ENCODE measurements at places on chromosomes 3 and 15.

DNA sequence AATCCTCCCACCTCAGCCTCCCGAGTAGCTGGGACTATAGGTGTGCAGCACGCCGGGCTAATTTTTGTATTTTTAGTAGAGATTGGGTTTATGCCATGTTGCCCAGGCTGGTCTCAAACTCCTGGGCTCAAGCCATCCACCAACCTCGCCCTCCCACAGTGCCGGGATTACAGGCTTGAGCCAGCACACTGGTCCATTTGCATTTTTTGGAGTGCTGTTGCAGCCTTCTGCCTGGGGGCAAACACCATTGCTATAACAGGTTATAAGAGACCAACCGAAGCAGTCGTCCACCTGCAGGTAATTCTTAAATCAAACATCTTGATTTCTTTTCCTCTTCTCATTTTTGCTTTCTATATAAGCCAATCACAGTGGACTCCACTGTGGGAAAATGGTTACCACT lies 27.7 kb downstream of the ACKR4 start:
- DNase-seq: no peak

GRCh38 chr15:56307180-56307579 lies 58.0 kb upstream of the TEX9 start:
- DNase-seq: no peak

GRCh38 chr15:61426466-61426865 lies 197.4 kb upstream of the RORA start:
- no peak for DNase-seq

DNA sequence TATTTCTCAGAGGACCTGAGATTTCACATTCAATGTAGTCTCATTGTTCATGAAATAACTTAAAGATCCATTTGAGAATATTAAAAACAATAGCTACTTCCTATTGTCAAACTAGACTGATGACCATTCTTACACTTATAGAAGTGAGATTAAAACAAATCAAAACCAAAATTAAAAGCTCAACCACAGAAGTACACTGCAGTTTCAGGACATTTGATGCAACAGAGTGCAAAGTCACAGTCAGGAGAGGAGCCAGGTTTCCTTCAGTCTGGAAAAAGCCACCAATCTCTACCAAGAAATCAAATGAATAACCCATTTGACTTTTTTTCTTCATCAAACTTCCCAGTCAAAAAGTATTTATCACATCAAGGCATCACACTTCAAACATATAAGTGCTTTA lies 5.5 kb downstream of the CCPG1 start:
- DNase-seq: no peak

GRCh38 chr3:45655906-45656305 lies 33.3 kb upstream of the SACM1L start:
- no peak for DNase-seq

GRCh38 chr15:26178640-26179220 lies 315.6 kb upstream of the ATP10A start:
- DNase-seq: no peak

- DNase-seq: no peak
Measured at GRCh38 chr3:79052054-79052681, 715.6 kb downstream of the ROBO1 start.

- peak; percentile 59 for DNase-seq
Measured at GRCh38 chr15:69092159-69092558, 68.3 kb upstream of the GLCE start.

DNA sequence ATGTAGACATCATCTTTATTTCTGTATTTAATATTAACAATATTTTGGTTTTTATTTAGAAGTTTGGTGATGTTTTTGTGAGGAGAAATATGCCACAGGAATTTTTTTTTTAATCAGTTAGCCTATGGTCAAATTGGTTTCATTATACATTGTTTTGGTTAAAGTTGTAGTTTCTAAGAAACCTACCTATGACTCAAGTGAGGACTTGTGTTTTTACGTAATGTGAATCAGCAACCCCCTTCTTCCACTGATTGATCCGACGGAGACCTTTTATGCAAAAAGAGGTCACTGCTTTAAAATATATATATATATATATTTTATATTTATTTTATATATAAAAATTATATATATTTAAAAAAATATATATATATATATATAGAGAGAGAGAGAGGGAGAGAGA lies 698.1 kb downstream of the FHIT start:
- no peak for DNase-seq

GRCh38 chr15:49418811-49419210 lies 4.2 kb upstream of the FGF7 start:
- no peak for DNase-seq

GRCh38 chr15:77346245-77347036 lies 73.5 kb downstream of the PEAK1 start:
- no peak for DNase-seq

GRCh38 chr3:133443649-133444422 lies 44.0 kb downstream of the BFSP2 start:
- no peak for DNase-seq

DNA sequence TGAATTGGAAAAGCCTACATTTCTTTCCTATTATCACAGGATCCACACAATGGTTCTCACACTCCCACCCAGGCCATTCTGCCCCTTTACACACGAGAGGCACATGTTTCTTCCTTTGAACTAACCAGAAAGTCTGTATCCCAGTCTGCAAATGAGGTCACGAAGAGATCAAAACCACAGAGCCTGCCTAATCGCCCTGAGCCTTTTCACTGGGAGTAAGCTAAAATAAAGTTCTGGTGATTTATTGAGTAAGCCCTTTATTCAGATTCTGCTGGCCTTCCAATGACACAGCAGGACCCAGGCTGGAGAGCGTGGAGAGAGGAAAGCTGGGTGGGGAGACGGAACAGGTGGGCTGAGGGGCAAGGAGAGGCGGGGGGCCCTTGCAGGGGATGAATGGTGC lies 78.7 kb downstream of the ATP1B3 start:
- DNase-seq: no peak

GRCh38 chr15:51121118-51121517 lies 26.4 kb upstream of the TNFAIP8L3 start:
- peak; percentile 88 for DNase-seq

DNA sequence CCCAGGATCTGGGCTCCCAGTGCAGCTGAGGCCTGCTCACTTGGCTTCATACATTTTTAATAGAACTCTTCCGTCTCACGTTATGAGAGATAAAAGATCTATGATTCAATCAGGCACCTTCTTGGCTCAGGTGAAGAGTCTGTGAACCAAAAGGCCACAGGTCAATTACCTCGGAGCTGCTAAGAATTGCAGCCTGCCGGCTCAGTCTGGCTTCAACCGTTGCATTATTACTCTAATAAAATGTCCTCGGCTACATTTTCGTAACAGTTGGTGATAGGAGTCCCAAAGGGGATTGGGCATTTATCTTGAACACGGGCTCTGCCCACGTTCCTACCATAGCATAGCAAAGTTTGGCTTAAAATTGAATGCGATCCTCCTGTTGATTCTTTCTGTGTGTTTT lies 176.3 kb downstream of the SLCO3A1 start:
- DNase-seq: no peak

DNA sequence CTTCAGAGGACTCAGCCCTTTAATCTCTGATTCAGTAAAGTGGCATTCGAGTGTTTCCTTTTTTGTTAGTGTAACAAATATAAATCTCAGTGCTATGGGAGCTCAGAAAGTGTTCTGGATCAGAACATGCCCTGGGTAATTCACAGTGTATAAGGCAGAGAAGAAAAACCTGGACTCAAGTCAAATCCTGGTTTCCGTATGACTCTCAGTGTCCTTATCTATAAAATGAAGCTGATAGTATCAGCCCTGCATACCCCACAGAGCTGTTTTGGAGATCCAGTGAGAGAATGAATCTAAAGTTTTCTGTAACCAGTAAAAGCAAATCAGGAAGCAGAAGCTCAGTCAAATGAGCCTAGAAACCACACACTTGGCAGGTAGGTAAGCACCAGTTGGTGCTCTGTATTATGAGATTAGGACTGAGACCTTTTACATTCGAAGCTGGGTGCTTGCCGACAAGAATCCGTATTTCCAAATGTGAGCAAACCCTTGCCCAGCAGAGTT lies 67.2 kb downstream of the IL1RAP start:
- DNase-seq: no peak

DNA sequence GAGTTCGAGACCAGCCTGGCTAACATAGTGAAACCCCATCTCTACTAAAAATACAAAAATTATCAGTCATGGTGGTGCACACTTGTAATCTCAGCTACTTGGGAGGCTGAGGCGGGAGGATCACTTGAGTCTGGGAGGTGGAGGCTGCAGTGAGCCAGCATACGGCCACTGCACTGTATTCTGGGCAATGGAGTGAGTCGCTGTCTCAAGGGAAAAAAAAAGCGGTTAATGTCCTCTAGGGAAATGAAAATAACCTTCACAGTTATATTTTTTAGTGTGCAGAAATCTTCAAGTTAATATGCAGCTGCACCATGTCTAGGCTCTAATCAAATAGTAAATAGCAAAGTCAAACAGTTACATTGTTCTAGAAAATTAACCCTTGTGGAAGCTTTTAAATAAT lies 14.8 kb downstream of the CEP19 start:
- no peak for DNase-seq

GRCh38 chr3:186596568-186597287 lies 16.1 kb upstream of the AHSG start:
- DNase-seq: peak; percentile 67

- DNase-seq: no peak
Measured at GRCh38 chr3:153679714-153680113, 441.5 kb upstream of the ARHGEF26 start.

GRCh38 chr15:85048430-85048829 lies 66.8 kb downstream of the PDE8A start:
- no peak for DNase-seq

GRCh38 chr15:51884517-51885236 lies 55.2 kb downstream of the TMOD3 start:
- DNase-seq: no peak

- DNase-seq: no peak
Measured at GRCh38 chr3:105466495-105467404, 100.0 kb downstream of the ALCAM start.

- DNase-seq: no peak
Measured at GRCh38 chr15:77533578-77534430, 98.9 kb downstream of the LINGO1 start.

DNA sequence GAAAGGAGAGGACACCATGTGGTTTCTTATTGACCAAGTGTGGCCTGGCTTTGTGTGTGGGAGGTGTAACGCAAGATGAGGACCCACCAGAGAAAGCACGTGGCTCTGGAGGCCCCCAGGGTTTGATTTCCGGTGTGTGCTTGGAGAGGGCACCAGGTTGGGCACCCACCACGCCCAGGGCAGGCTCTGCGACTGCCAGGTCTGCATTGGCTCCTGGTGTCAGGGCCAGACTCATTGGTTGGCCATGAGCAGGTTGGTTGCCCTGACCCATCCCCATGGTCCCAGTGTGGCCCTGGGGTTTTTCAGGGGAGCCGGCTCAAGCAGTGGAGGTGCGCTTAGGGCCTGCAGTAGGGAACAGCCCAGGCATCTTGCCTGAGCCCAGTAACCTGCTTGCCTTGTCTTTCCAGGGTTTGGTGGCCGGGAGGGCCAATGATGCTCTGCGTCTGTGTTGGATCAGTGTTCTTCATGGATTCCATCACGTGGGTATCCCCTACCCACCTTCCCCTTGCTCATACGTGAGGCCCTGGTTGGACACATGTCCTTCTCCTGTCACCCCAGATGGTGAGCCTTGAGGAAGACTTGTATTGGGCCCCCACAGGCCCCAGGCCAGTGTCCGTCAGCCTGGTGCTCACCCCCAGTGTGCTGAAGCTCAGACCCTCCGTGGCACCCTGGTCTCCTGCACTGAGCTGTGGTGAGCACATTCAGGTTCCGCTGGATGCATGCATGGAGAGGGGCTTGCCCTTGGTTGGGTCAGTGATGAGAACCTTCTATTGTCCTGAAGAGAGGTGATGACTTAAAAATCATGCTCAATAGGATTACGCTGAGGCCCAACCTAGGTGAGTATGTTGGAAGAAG lies 193.9 kb downstream of the UBE3A start:
- DNase-seq: no peak

GRCh38 chr3:177420651-177421480 lies 223.6 kb upstream of the TBL1XR1 start:
- DNase-seq: no peak

DNA sequence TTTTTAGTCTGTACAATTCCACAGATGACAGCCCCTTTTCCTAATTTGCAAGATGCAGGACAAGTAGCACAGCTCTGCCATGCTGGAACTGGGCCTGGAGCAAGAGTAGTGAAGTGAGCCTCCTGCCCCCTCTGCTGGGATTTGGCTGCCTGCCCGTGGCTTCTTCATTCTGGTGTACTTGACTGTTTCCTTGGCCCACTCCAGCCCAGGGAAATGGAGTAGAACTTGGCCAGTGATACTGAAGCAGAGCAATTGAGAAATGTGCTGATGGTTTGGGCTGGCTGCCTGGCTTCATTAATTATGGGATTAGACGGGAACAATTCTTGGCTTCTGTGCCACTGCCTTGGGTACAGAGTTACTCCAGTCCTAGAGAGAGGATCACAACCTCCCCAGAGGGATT lies 2.8 kb downstream of the GPD1L start:
- DNase-seq: no peak

DNA sequence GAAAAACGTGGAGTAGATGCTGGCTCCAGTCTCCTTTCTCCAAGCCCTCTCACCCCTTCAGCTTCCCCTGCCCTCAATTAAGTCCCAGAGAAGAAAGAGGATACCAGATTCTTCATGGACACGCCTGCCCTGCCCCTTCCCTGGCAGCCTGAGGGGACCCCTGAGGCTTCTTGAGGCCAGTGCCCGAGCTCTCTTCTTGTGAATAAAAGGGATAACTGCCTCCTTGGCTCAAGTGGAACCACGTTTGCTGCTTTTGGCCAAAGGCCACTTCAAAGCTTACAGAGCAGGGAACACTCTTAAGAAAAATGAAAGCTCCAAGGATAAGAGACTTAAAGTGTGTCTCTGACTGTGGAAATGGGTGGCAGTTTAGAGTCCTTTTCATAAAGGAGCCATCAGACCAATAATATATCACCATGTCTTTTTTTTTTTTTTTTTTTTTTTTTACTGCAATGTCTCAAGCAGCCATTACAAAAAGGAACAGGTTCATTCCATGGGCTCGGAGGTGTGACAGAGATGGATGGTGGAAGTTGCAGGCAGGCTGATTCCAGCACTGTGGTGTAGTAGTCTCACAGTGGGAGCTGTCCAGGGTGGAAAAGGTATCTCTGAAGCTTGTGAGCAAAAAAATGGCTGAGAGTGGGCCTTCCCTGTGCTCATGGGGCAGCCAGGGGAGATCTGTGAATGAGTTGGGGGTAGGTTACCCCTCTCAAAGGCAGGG lies 108.8 kb downstream of the SEMA5B start:
- DNase-seq: no peak

GRCh38 chr3:114727373-114727772 lies 419.7 kb downstream of the ZBTB20 start:
- DNase-seq: no peak

GRCh38 chr3:71582612-71583565 lies 639 bp downstream of the FOXP1 start:
- DNase-seq: no peak

Measured in epithelial cell of proximal tubule (primary cell).